ENCODE measurements at places on chromosomes 2 and 18.
A peak's percentile ranks its signal among the peaks of the same experiment; 100 is the strongest.

- no peak for DNase-seq
Observed at GRCh38 chr2:212628586-212628985, 90.0 kb upstream of the ERBB4 start.

DNA sequence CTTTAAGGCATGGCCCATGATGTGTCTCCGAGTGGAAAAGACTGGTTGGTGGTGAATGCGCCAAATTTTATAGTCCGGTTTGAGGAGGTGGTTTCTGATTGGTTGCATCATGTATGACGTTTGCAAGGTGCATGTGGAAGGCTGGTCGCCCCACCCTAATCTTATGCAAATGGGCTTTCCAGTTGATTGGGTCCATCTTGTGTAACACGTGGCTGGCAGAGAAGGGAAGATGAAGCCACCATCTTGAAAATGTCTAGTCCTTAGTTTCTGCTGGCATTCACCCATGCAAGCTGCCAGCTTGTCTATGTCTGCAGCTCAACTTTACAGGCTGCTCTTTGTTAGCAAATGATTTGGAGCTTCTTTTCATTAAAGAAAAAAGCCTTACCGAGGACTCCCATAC lies 132.2 kb downstream of the PIK3C3 start:
- DNase-seq = no peak

- peak; percentile 64 for DNase-seq
Observed at GRCh38 chr2:8518979-8519668, 162.7 kb upstream of the ID2 start.

DNA sequence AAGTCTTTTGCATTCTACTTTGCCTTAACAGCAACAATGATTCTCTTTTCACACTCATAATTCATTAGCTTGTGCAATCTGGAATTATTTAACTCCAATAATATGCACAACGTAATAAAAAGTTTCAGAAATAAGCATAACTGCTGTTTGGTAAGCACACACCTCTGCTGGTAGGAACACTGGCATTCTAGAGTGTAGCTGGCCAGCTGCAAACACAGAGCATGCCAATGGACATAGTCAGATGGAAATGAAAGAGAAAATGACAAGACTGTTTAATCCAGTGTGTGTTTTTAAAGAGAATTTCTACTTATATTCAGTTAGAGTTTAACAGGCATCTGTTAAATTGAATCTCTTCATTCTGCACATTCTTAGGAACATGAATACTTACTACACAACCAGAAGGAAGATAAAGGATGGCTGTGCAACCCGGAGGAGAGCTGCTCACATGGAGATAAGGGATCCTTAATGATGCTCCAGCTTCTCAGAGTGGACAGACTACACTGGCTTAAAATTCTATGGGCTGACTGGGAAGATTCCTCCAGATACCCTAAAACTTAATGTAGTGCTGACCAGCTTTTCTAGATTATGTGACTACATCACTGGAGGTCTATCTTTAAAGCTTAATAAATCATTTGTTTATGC lies 94.6 kb upstream of the CHAC2 start:
- no peak for DNase-seq

Data from HL-60 (cell line).